ENCODE measurements at places on chromosomes 2 and 18. TPM values are rescaled to one million over a fixed set of nuclear protein-coding genes. Genes with fewer than 3 reads are reported as not detected.

Gene MAB21L4
- not detected for total RNA-seq

Gene ANKRD36C
- 35.7 TPM for total RNA-seq

Gene DQX1
- 0.71 TPM for total RNA-seq

- DNase-seq: no peak
- no peaks in the 10 kb centered on the region for H3K36me3 ChIP-seq
These were observed 52.4 kb downstream of the GPR39 start for GRCh38 chr2:132468821-132469675.

- no peak overlapping the region for H3K27ac ChIP-seq
- H3K4me1 ChIP-seq: no peaks in the 10 kb centered on the region
- no peaks in the 10 kb centered on the region for H3K36me3 ChIP-seq
- DNase-seq: no peak
These were observed 60.3 kb downstream of the SH3BP4 start for GRCh38 chr2:235011929-235012631.

DNA sequence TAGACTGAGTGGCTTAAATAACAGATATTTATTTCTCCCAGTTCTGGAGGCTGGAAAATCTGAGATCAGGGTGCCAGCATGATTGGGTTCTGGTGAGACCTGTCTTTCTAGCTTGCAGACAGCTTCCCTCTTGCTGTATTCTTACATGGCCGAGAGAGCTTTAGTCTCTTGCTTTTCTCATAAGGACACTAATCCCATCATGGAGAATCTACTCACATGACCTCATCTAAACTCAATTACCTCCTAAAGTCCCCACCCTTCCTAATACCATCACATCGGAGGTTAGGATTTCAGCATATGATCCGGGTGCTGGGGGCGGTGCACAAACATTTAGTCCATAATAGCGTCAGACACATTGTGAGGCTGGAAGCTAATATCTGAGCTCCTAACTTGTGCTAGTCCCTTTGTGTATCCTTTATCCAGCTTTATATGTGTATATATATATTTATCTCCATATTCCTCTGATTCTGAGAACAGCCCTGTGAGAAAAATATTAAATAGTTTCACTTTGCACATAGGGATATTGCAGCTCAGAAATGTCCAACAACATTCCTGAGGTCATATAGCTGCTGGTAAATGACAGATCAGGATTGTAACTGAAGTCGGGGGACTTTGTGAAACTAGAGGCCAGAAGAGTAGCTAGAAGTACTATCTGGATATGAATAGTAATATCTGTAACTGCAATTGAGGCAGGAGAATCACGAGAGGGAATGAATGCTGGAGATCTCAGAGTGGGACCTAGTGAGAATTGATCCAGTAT is 28.9 kb downstream of the MARCHF4 start:
- H3K27ac ChIP-seq: no peak overlapping the region
- H3K4me1 ChIP-seq: peaks cover 32% of the 10 kb centered on the region
- DNase-seq: no peak
- H3K27me3 ChIP-seq: no peaks in the 10 kb centered on the region
- H3K36me3 ChIP-seq: no peaks in the 10 kb centered on the region

Gene KCNG3
- total RNA-seq: 1.7 TPM

Gene SERPINB13
- total RNA-seq: 0.49 TPM

DNA sequence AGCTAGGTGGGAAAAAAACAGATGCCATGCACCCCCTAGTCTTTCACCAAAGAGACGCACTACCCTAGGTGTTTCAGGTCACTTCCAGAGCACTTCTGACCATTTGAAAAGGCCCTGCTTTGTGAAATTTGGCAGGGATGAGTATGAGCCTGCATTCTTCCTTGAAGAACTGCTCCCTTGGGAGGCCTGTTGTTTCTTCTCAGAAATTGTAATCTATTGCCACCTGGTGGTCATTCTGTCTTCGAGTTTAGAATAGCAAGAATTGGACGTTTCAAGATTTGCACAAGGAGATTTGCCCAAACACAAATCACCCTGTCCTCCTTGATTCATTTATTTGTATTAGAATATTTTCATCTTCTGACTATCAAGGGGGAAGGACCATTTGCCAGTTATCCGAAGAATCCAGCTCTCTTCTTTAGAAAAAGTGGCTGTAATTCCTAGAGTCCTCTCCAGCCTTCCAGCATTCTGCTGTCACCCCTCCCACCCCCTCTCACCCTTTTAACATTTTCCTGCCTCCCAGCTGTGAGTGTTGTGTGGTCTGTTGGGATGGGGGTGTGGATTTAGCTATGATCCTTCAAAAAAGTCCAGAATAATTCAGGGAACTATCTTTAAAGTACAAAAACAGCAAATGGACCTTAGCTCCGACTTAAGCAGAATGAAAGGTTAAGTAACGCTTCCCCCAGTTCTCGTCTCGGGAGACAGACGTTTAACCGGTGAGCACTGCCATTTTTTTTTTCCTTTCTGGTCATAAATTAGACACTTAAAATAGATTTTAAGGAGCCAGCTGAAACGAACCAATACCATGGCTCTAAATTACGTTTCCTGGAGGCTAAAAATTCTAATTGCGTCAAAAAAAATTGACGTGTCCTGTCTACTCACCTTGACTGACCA is 3.7 kb upstream of the GAD1 start:
- peaks cover 46% of the 10 kb centered on the region for H3K27me3 ChIP-seq
- no peaks in the 10 kb centered on the region for H3K36me3 ChIP-seq
- no peak overlapping the region for H3K4me3 ChIP-seq
- no peak overlapping the region for H3K27ac ChIP-seq
- peak; percentile 95 for DNase-seq

GRCh38 chr2:165901620-165902298 is 51.8 kb downstream of the TTC21B start:
- H3K4me1 ChIP-seq: peaks cover 7% of the 10 kb centered on the region
- no peaks in the 10 kb centered on the region for H3K27me3 ChIP-seq
- H3K36me3 ChIP-seq: peaks cover 78% of the 10 kb centered on the region
- peak overlapping the region; percentile 34 for H3K27ac ChIP-seq
- no peak overlapping the region for H3K4me3 ChIP-seq

Gene GPR155
- total RNA-seq: not detected

GRCh38 chr2:112720785-112721184 is at the start of gene NT5DC4:
Gene NT5DC4 (plus strand): TSS chr2:112721020. CDS start chr2:112721080, 60 bp downstream.
- no peaks in the 10 kb centered on the region for H3K36me3 ChIP-seq
- no peaks in the 10 kb centered on the region for H3K27me3 ChIP-seq
- H3K4me3 ChIP-seq: no peak within 1 kb of the TSS
- H3K4me1 ChIP-seq: no peaks in the 10 kb centered on the region
- no peak within 1 kb of the TSS for H3K27ac ChIP-seq

Gene BCL2
- 19.6 TPM for total RNA-seq

Gene CSRNP3
- total RNA-seq: 47.7 TPM

Gene CCL20
- not detected for total RNA-seq

GRCh38 chr2:230472621-230473018 is 56.6 kb downstream of the SP100 start:
- no peaks in the 10 kb centered on the region for H3K27me3 ChIP-seq
- no peak for DNase-seq
- H3K4me1 ChIP-seq: no peaks in the 10 kb centered on the region
- no peaks in the 10 kb centered on the region for H3K36me3 ChIP-seq
- no peak overlapping the region for H3K27ac ChIP-seq

GRCh38 chr2:226636586-226636985 is 163.0 kb downstream of the IRS1 start:
- H3K4me3 ChIP-seq: no peak overlapping the region
- no peak overlapping the region for H3K27ac ChIP-seq
- H3K36me3 ChIP-seq: no peaks in the 10 kb centered on the region

Gene SULT1C4
- not detected for total RNA-seq

GRCh38 chr2:219293736-219294231 is 14.6 kb downstream of the DNAJB2 start:
- H3K36me3 ChIP-seq: no peaks in the 10 kb centered on the region
- peaks cover 7% of the 10 kb centered on the region for H3K4me1 ChIP-seq
- no peak overlapping the region for H3K27ac ChIP-seq
- no peak for DNase-seq
- H3K27me3 ChIP-seq: peaks cover under 1% of the 10 kb centered on the region

DNA sequence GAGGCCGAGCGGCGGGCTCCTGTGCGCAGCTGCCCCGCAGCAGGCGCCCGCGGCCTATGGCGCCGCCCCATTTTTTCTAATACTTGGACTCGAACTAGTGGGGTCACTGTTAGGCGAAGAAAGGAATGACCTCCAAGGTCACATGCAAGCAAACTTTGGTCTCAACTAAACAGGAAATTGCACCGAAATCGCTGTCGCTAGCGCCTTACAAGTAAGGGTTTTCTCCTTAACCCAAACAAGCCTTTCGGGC is 339 bp downstream of the ACAA2 start:
- peaks cover 4% of the 10 kb centered on the region for H3K4me1 ChIP-seq
- H3K4me3 ChIP-seq: peak overlapping the region; percentile 71
- DNase-seq: no peak
- no peaks in the 10 kb centered on the region for H3K27me3 ChIP-seq

DNA sequence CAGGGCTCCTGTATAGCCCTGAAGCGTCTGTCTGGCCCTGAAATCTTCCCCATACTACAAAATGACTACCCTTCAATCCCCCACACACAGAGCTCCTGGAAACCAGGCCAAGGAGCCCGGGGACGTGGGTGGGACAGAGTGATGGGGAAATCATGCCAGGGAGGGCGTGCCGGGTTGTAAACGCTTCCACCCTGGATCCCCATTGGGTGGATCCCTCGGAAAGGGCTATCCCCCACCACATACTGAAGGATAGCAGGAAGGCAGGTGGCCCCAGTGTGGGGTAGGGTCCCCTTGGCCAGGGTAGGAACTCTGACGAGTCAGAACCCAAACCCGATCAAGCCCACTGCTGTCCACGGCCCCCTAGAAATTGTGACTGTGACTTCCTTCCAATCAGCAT is 91.7 kb downstream of the INHBB start:
- H3K36me3 ChIP-seq: no peaks in the 10 kb centered on the region
- H3K27ac ChIP-seq: no peak overlapping the region
- H3K4me3 ChIP-seq: no peak overlapping the region
- H3K4me1 ChIP-seq: no peaks in the 10 kb centered on the region
- DNase-seq: no peak
- peaks cover 17% of the 10 kb centered on the region for H3K27me3 ChIP-seq

Gene DOCK10
- total RNA-seq: 6.1 TPM

Gene RNF152
- 3.6 TPM for total RNA-seq

- no peak overlapping the region for H3K27ac ChIP-seq
- H3K27me3 ChIP-seq: peaks cover 13% of the 10 kb centered on the region
- no peaks in the 10 kb centered on the region for H3K4me1 ChIP-seq
- no peak overlapping the region for H3K4me3 ChIP-seq
- DNase-seq: no peak
These were observed 53.5 kb downstream of the CCBE1 start for GRCh38 chr18:59643740-59644139.

Gene SH3YL1
- total RNA-seq: 40.8 TPM

GRCh38 chr2:5121121-5121520 is 571.1 kb upstream of the SOX11 start:
- H3K27ac ChIP-seq: no peak overlapping the region
- no peak overlapping the region for H3K4me3 ChIP-seq
- peaks cover 10% of the 10 kb centered on the region for H3K4me1 ChIP-seq
- no peaks in the 10 kb centered on the region for H3K36me3 ChIP-seq
- no peaks in the 10 kb centered on the region for H3K27me3 ChIP-seq

GRCh38 chr2:112577756-112578155 is 6.7 kb upstream of the CHCHD5 start:
- peak; percentile 26 for DNase-seq
- H3K36me3 ChIP-seq: peaks cover 43% of the 10 kb centered on the region
- H3K27ac ChIP-seq: no peak overlapping the region
- no peaks in the 10 kb centered on the region for H3K27me3 ChIP-seq

DNA sequence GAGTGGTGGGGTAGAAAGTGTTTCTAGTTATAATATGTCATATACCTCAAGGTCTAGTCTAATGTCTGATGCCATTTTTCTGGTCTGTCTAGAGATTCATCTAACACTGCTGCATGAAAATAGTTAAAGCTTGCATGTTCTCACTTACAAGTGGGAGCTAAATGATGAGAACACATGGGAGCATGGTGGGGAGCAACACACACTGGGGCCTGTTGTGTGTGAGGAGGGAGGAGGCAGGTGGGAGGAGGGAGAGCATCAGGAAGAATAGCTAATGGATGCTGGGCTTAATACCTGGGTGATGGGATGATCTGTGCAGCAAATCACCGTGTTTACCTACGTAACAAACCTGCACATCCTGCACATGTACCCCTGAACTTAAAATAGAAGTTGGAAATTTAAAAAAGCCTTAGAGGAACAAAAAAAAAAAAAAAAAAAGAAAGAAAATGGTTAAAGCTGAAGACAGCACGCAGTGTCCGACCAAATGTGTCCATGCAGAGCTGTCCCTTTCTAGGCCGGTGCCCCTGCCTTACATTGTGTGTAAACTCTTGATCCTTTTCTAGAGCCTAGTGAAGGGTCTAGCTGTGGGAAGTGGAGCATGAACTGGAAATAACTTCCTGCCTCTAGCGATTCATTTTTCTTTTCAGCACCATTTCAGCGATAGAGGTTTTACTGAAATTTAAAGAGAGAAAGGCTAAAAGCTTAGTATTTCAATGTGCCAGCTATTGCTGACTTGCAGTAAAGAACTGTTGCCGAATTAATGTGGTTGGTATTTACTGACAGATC is 94.0 kb downstream of the FMNL2 start:
- no peaks in the 10 kb centered on the region for H3K27me3 ChIP-seq
- no peak overlapping the region for H3K4me3 ChIP-seq
- H3K36me3 ChIP-seq: no peaks in the 10 kb centered on the region
- peak overlapping the region; percentile 47 for H3K27ac ChIP-seq

DNA sequence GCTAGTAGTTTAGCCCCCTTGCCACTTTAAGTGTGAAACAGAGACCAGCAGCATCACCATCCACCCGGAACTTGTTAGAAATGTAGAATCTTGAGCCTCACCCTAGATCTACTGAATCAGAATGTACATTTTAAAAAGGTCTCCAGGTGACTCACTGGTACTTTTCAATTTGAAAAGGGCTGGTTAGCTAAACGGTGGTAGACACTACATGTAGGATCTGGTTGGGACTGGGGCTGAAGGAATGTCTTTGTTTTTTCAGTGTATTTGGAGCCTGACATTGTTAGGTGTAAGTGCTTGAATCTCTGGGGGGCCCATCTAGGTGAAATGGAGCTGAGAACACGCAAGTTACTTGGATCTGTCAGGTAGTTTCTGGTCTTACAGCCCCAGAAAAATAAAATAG is 44.0 kb upstream of the XPO1 start:
- H3K36me3 ChIP-seq: no peaks in the 10 kb centered on the region
- H3K4me1 ChIP-seq: no peaks in the 10 kb centered on the region
- H3K4me3 ChIP-seq: no peak overlapping the region
- no peak for DNase-seq
- no peaks in the 10 kb centered on the region for H3K27me3 ChIP-seq

Gene CLEC4F
- total RNA-seq: 1.1 TPM

Gene SERPINB4
- not detected for total RNA-seq

DNA sequence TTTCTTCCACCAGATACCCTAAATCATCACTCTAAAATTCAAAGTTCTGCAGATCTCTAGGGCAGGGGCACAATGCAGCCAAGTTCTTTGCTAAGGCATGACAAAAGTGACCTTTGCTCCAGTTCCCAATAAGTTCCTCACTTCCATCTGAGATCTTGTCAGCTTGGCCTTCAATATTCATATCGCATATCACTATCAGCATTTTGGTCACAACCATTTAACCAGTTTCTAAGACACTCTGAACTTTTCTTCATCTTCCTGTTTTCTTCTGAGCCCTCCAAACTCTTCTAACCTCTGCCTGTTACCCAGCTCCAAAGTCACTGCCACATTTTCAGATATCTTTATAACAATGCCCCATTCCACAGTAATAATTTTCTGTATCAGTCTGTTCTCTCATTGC is 452.6 kb upstream of the TRIB2 start:
- H3K27me3 ChIP-seq: no peaks in the 10 kb centered on the region
- H3K4me3 ChIP-seq: no peak overlapping the region
- no peak overlapping the region for H3K27ac ChIP-seq
- DNase-seq: no peak
- no peaks in the 10 kb centered on the region for H3K4me1 ChIP-seq
